ENCODE measurements at places on chromosomes 16 and 17.

DNA sequence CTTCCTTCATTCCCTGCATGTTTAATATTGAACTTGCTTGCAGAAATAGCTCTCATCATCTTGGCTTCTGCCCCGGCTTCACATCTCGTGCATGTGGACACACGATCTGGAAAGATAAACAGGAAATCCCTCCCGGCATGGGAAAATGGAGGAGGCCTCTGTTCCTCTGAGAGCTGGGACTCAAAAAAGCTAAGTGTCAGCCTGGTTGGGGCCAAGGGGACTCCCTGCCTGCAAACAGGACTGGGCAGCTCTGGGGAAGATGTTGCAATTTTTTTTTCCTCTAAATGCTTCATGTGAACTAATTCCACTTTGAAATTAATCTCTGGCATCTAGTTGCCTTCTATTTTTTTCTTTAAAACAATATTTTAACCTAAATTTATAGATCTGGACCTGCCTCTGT is 24.8 kb downstream of the ITPRIPL2 start:
- no peak overlapping the region for H3K27ac ChIP-seq
- H3K36me3 ChIP-seq: no peaks in the 10 kb centered on the region
- DNase-seq: no peak
- no peak overlapping the region for H3K4me3 ChIP-seq
- no peaks in the 10 kb centered on the region for H3K4me1 ChIP-seq
- H3K27me3 ChIP-seq: no peaks in the 10 kb centered on the region

DNA sequence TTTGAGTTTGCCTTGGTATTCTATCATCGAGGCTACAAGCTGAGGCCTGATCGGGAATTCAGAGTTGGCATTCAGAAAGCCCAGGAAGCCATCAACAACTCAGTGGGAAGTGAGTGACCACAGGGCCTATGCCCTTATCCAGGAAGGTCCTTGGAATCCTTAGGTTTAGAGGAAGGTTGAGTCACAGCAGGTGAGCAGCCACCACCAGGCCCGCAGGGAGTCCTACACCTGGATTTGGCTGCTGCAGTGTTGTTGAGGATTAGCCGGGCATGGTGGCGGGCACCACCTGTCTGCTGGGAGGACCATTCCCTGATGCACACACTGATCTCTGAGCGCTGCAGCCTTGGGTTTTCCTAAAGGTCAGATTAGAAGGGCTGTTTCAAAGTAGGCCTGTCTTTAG is 5.2 kb downstream of the ODAD4 start:
- no peak overlapping the region for H3K4me3 ChIP-seq
- H3K27me3 ChIP-seq: no peaks in the 10 kb centered on the region
- H3K27ac ChIP-seq: no peak overlapping the region
- H3K36me3 ChIP-seq: no peaks in the 10 kb centered on the region
- DNase-seq: no peak

DNA sequence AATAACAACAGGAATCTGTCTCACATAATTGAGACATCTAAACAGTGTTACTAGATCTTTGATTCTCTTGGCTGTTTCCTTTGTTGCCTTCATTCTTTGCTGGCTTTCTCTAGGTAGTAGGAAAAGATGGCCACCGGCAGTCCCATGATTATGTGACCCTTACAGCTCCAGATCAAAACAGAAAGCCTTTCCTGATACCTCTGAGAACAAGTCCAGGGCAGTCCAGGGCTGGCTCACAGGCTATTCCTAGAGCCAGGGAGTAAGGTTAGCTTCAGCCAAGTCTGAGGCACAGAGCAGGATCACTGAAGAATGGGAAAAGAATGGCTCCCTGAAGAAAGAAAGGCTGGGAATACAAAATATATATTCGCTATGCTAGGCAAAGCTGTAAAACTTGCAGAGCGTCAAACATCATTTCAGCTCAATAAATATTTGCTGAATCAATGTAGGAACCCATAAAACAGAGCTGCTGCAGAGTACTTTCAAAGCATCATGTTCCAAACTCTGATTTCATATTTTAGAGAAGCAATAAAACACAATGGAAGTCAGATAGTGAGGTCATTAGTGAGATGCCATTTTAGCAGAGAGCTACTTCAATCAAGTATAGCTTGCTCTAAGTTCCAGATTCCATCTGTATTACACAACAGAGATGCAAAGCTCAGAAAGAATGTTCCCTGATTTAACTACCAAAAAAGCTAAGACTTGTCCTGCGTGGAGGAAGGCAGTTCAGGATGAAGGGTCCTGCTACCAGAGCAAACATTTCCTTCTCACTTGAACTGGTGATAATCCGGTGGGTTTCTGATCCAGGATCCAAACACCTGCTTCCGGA is 23.4 kb downstream of the ADAT1 start:
- H3K4me3 ChIP-seq: no peak overlapping the region
- H3K36me3 ChIP-seq: peaks cover 58% of the 10 kb centered on the region
- H3K27ac ChIP-seq: no peak overlapping the region
- H3K4me1 ChIP-seq: no peaks in the 10 kb centered on the region
- no peak for DNase-seq

DNA sequence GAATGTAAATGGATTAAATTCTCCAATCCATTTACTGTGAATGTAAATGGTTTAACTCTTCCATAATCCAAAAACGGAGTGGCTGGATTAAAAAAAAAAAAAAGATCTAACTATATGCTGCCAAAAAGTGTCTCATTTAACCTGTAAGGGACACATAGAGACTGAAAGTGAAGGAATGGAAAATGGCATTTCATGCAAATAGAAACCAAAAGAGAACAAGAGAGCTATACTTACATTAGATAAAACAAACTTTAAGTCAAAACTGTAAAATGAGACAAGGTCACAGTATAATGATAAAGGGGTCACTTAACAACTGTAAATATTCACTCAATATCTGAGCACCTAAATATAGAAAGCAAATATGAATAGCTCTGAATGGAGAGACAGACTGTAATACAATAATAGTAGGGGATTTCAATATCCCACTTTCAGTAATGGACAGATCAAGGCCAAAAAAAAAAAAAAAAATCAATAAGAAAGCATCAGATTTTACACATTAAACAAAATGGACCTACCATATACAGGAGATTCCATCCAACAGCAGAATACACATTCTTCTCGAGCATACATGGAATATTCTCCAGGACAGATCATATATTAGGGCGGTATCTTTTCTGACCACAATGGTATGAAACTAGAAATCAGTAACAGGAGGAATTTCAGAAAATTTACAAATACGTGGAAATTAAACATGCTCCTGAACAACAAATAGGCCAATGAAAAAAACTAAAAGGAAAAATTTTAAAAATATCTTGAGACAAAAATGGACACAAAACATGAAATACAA is 36.4 kb downstream of the CDR2 start:
- H3K27me3 ChIP-seq: no peaks in the 10 kb centered on the region
- peaks cover 37% of the 10 kb centered on the region for H3K36me3 ChIP-seq
- no peak overlapping the region for H3K27ac ChIP-seq
- no peaks in the 10 kb centered on the region for H3K4me1 ChIP-seq
- DNase-seq: no peak
- no peak overlapping the region for H3K4me3 ChIP-seq

GRCh38 chr17:20313306-20313705 is 154.0 kb downstream of the LGALS9B start:
- no peak overlapping the region for H3K27ac ChIP-seq
- H3K27me3 ChIP-seq: no peaks in the 10 kb centered on the region
- no peaks in the 10 kb centered on the region for H3K4me1 ChIP-seq
- DNase-seq: no peak
- H3K36me3 ChIP-seq: no peaks in the 10 kb centered on the region

DNA sequence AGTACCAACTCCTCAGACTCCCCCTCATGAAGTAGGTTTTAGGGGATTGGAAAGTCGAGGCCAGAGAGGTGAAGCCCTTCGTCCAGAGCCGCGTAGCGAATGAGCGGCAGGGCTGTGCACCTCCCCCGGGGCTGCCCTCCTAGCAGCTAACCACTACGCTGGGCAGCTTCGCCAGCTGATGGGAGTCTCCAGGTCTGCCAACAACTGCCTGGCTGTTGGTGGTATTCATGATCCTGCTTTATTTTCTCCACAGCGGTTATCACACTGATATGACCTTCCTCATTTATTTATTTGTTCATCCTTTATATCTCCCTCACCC is 773 bp upstream of the NETO2 start:
- H3K27me3 ChIP-seq: no peaks in the 10 kb centered on the region
- no peak overlapping the region for H3K27ac ChIP-seq
- H3K4me1 ChIP-seq: peaks cover 15% of the 10 kb centered on the region

GRCh38 chr17:74361230-74362068 is at the start of gene BTBD17:
Gene BTBD17, minus strand, starts transcription at chr17:74361868. Its CDS starts 49 bp downstream, at chr17:74361819.
- DNase-seq: no peak
- H3K36me3 ChIP-seq: no peaks in the 10 kb centered on the region
- H3K4me1 ChIP-seq: no peaks in the 10 kb centered on the region
- no peak within 1 kb of the TSS for H3K27ac ChIP-seq

- no peaks in the 10 kb centered on the region for H3K36me3 ChIP-seq
- H3K27ac ChIP-seq: no peak overlapping the region
- no peak overlapping the region for H3K4me3 ChIP-seq
- DNase-seq: no peak
Measured at GRCh38 chr16:88144028-88144511, 192.8 kb downstream of the BANP start.

DNA sequence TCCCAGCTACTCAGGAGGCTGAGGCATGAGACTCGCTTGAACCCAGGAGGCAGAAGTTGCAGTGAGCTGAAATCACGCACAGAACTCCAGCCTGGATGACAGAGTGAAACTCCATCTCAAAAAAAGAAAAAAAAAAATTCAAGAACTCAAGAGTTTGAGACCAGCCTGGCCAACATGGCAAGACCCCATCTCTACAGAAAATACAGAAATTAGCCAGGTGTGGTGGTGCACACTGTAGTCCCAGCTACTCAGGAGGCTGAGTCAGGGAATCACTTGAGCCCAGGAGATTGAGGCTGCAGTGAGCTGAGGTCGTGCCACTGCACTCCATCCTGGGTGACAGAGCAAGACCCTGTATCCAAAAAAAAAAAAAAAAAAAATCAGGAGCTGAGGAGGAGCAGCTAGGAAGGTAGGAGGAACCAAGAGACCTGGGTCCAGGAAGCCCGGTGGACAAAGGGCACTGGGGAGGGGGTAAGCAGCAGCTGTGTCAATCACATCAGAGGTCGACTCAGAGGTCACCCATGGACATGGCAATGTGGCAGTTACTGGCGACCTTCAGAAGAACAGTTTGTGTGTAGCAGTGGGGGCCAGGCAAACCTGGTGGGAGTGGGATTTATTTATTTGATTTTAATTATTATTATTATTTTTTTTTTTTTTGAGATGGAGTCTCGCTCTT is 11.1 kb upstream of the PRM1 start:
- H3K4me3 ChIP-seq: no peak overlapping the region
- peaks cover 3% of the 10 kb centered on the region for H3K27me3 ChIP-seq
- DNase-seq: no peak
- no peak overlapping the region for H3K27ac ChIP-seq

- H3K4me1 ChIP-seq: no peaks in the 10 kb centered on the region
- no peaks in the 10 kb centered on the region for H3K36me3 ChIP-seq
- no peak overlapping the region for H3K4me3 ChIP-seq
- no peak overlapping the region for H3K27ac ChIP-seq
- H3K27me3 ChIP-seq: no peaks in the 10 kb centered on the region
Measured at GRCh38 chr17:68682903-68683302, 81.7 kb upstream of the FAM20A start.

DNA sequence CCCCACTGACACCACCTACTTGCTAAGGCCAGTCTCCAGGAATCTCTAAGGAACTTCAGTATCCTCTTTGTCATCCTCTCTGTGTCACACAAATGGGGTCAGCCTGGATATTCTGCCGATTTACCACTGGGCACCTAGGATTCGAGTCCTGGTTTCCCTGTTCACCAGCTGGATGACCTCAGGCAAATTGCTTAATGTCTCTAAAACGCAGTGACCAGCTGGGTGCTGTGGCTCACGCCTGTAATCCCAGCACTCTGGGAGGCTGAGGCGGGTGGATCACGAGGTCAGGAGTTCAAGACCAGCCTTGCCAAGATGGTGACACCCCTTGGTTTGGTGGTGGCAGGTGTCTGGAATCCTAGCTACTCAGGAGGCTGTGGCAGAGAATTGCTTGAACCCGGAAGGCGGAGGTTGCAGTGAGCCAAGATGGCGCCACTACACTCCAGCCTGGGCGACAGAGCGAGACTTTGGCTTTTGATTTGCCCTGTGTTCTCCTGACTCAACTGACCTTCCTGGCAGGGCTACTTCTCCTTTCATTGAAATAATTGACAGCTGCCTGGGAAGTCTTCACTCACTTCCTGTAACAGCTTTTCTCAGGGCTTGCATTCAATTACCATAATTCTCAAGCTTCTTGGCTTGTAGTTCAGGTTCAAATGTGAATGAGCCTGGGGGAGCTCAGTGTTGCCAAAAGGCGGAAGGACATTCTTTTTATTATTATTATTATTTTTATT is 15.4 kb downstream of the SYCE1L start:
- H3K27me3 ChIP-seq: no peaks in the 10 kb centered on the region
- no peak overlapping the region for H3K4me3 ChIP-seq
- peaks cover 4% of the 10 kb centered on the region for H3K4me1 ChIP-seq
- no peaks in the 10 kb centered on the region for H3K36me3 ChIP-seq

DNA sequence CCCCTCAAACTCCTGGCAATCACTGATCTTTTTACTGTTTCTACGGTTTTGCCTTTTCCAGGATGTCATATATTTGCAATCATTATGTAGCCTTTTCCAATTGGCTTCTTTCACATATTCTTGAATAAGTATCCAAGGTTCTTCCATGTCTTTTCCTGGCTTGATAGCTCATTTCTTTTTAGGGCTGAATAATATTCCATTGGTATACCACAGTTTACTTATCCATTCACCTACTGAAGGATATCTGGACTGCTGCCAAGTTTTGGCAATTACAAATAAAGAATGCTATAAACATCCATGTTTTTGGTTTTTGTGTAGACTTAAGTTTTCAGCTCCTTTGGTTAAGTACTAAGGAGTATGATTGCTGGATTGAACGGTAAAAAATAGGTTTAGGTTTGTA is 16.0 kb downstream of the GPATCH8 start:
- H3K36me3 ChIP-seq: peaks cover 4% of the 10 kb centered on the region
- no peaks in the 10 kb centered on the region for H3K4me1 ChIP-seq
- no peak for DNase-seq
- H3K27me3 ChIP-seq: no peaks in the 10 kb centered on the region
- H3K27ac ChIP-seq: no peak overlapping the region

- no peaks in the 10 kb centered on the region for H3K4me1 ChIP-seq
- no peak for DNase-seq
- H3K27ac ChIP-seq: no peak overlapping the region
Measured at GRCh38 chr16:84927621-84928591, 83.4 kb downstream of the ZDHHC7 start.

DNA sequence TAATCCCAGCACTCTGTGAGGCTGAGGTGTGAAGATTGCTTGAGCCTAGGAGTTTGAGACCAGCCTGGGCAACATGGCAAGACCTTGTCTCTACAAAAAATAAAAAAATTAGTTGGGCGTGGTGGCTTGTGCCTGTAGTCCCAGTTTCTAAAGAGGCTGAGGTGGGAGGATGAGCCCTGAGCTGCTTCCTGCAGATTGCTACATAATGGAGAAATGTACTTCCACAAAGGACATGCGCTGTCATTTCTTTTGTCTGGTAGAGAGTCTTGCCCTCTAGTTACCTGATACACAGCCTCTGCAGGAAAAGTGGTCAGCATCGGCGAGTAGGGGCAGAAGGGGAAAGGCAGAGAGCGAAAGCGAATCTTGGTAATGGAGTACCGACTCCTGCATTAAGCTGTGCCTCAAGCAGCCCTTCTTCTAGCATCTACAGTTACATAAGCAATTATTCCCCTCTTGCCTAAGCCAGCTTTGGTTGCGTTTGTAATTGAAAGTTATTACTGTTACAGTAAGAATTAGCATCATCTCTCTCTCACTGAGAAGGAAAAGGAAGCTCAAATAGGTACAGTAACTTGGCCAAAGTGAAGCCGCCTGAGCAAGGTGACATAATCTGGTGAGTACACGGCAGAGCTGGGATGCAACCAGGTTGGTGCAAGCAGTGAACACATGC is 18.5 kb upstream of the GGA2 start:
- H3K36me3 ChIP-seq: peaks cover 70% of the 10 kb centered on the region
- H3K27ac ChIP-seq: no peak overlapping the region
- no peak overlapping the region for H3K4me3 ChIP-seq
- no peaks in the 10 kb centered on the region for H3K27me3 ChIP-seq
